Astrocyte (in vitro differentiated cells and primary cell): ENCODE measurements at places on chromosomes 11 and 22.

GRCh38 chr11:2267851-2268728, 2.3 kb downstream of the ASCL2 start:
- peaks cover 32% of the 10 kb centered on the region for H3K27me3 ChIP-seq
- H3K4me1 ChIP-seq = no peaks in the 10 kb centered on the region
- H3K27ac ChIP-seq = no peak overlapping the region
- no peaks in the 10 kb centered on the region for H3K36me3 ChIP-seq

DNA sequence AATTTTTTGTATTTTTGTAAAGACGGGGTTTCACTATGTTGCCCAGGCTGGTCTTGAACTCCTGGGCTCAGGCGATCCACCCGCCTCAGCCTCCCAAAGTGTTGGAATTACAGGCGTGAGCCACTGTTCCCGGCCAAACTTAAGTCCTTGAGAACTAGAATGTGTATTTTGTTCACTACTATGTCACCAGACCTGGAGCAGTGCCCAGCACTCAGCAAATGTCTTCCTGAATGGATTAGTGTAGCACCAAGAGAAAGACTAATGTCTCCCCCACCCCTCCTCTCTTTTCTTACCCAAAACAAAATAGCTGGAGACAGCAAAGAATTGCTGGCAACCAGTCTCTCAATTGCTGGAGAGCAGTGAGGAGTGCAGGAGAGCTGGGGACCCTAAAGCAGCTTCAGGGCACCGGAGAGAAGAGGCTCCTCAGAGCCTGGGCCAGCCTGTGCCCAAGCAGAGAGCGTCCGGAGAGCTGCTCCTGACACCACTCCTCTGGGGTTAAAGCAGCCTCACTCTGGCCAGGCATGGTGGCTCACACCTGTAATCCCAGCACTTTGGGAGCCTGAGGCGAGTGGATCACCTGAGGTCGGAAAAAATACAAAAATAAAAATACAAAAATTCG, 14.9 kb downstream of the SLC25A18 start:
- no peak overlapping the region for H3K4me3 ChIP-seq
- DNase-seq = peak; percentile 48
- H3K36me3 ChIP-seq = no peaks in the 10 kb centered on the region

- H3K27me3 ChIP-seq = no peaks in the 10 kb centered on the region
- peak; percentile 20 for DNase-seq
- H3K4me1 ChIP-seq = no peaks in the 10 kb centered on the region
- H3K27ac ChIP-seq = no peak overlapping the region
Measured at GRCh38 chr11:24511511-24511910, 14.7 kb downstream of the LUZP2 start.

GRCh38 chr11:2208691-2209369, 37.2 kb upstream of the TH start:
- H3K27me3 ChIP-seq = peaks cover 9% of the 10 kb centered on the region
- DNase-seq = no peak
- no peak overlapping the region for H3K4me3 ChIP-seq

DNA sequence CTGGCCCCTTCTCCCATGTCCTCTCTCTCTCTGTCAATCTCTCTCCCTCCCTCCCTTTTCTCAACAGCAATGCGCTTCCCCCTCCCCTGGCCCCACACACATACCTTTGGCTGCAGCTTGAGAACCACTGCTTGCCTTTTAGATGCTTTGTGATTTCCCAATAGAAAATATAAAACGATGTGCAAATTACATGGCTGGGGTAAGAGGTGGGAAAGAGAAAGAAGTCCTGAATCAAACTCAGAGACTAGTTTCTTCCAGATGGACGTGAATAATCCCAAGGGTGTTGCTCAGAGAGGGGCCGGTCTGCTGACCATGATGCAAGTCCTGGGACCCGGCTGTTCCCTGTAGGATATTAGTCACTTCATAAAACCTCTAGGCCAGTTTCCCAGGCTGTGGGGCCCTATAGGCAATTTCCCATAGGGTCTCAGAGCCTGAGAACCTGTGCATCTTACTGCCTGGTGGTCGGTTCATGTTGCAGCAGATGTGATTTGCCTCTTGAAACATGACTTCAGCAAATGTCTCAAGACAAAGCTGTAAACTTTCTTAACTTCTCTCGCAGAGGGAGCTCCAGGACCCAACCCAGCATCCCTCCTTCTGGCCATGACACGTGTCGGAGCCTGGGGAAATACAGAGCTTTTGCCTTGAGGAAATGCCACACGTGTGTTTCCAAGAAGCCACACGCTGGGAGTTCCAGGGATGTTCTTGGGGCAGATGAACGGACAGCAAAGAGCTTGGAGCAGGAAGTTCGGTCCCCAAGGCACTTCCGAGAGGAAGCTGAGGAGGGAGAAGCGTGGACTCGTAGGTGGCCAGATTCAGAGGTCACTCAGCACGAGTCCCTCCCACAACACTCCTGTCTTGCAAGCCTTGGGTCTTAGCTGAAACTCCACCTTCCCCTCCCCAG, 34.5 kb upstream of the ETS1 start:
- H3K4me1 ChIP-seq = peaks cover 6% of the 10 kb centered on the region
- peak; percentile 71 for DNase-seq
- H3K27me3 ChIP-seq = no peaks in the 10 kb centered on the region
- H3K4me3 ChIP-seq = no peak overlapping the region

DNA sequence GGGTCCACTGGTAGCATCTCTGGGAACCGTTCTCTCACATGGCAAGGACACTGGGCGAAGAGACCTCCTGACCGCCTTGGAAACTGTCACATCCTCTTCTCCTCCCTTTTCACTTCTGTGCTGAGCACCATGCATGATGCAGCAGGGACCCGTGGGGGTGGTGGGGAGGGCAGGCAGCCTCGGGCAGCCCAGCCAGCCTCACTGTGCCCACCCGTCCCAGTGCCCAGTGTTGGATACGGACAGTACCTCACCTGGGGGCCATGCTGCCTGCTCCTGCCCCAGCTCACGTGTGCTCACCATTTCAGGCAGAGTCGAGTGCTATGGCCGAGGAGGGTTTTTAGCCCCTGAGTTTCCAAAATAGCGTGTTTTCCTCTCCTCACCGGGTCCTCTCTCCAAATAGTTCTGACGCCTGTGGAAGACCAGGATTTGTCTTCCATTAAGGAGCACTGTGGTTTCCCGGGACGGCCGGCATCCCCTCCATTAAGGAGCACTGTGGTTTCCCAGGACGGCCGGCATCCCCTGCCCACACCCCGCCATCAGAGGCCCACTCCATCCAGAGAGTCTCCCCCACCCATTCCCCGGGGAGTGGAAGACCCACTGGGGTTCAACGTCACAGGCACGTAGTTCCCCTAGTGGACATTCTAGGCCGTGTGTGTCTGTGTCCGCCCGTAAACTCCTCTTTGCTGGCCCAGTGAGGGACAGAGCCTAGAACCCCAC, 22.4 kb downstream of the B3GAT1 start:
- no peaks in the 10 kb centered on the region for H3K4me1 ChIP-seq
- no peaks in the 10 kb centered on the region for H3K36me3 ChIP-seq
- H3K4me3 ChIP-seq = no peak overlapping the region
- no peak overlapping the region for H3K27ac ChIP-seq
- no peaks in the 10 kb centered on the region for H3K27me3 ChIP-seq

- H3K36me3 ChIP-seq = no peaks in the 10 kb centered on the region
- no peak overlapping the region for H3K27ac ChIP-seq
- H3K27me3 ChIP-seq = no peaks in the 10 kb centered on the region
Measured at GRCh38 chr22:19201130-19201868, 22.8 kb upstream of the SLC25A1 start.

DNA sequence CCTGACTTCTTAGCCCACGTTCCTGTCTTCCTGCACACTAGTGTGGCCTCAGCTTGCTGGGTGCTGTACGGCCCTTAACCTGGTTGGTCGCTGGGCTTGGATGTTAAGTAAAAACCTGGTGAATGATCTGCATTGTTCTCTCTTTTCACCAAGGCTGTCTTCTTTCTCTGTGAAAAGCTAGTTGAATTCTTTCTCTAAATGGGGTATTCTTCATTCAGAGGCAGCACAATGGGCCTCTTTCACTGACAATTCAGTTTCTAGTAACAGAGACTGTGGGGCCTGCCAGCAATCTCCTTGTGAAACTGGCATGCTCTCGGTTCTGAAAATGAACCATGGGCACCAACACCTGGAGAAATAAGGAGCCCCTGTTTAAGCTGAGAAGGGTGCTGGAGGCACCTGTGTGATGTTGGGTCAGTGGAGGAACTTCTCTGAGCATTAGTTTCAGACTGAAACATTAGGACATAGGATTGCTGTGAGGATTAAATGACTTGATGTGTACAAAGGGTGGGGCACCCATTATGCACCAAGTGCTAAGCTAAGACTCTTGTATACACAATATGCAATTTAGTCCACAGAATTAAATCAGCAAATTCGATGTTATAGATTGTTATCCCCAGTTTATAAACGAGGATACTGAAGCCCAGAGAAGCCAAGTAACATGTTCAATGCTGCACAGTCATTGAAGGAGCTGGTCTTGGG, 33.1 kb upstream of the ELF5 start:
- no peak overlapping the region for H3K27ac ChIP-seq
- H3K27me3 ChIP-seq = peaks cover 17% of the 10 kb centered on the region
- no peaks in the 10 kb centered on the region for H3K36me3 ChIP-seq
- no peak for DNase-seq
- H3K4me3 ChIP-seq = no peak overlapping the region

GRCh38 chr22:39908737-39909136, 7.9 kb downstream of the GRAP2 start:
- peaks cover 9% of the 10 kb centered on the region for H3K27me3 ChIP-seq
- no peaks in the 10 kb centered on the region for H3K36me3 ChIP-seq
- peak; percentile 4 for DNase-seq
- no peaks in the 10 kb centered on the region for H3K4me1 ChIP-seq
- no peak overlapping the region for H3K27ac ChIP-seq
